Activated naive CD8-positive, alpha-beta T cell treated with anti-CD3 and anti-CD28 coated beads for 36 hours (primary cell): ENCODE measurements at places on chromosomes 1 and 21. TPM values are rescaled to one million over a fixed set of nuclear protein-coding genes. Genes with fewer than 3 reads are reported as not detected.

The LRRC39 gene
- 0.72 TPM for total RNA-seq

- peaks cover 58% of the 10 kb centered on the region for H3K27me3 ChIP-seq
- peaks cover 30% of the 10 kb centered on the region for H3K4me1 ChIP-seq
- H3K4me3 ChIP-seq: peak overlapping the region; percentile 46
- H3K36me3 ChIP-seq: peaks cover 7% of the 10 kb centered on the region
- H3K27ac ChIP-seq: peak overlapping the region; percentile 86
- DNase-seq: no peak
These were observed 7.2 kb downstream of the CNIH3 start for GRCh38 chr1:224623310-224623714.

- no peaks in the 10 kb centered on the region for H3K36me3 ChIP-seq
- H3K27ac ChIP-seq: no peak overlapping the region
- no peaks in the 10 kb centered on the region for H3K4me1 ChIP-seq
These were observed 52.1 kb upstream of the SEC16B start for GRCh38 chr1:178021950-178022349.

- no peak for DNase-seq
- peak overlapping the region; percentile 50 for H3K4me3 ChIP-seq
- H3K36me3 ChIP-seq: peaks cover 13% of the 10 kb centered on the region
- H3K4me1 ChIP-seq: peaks cover 16% of the 10 kb centered on the region
- no peaks in the 10 kb centered on the region for H3K27me3 ChIP-seq
These were observed 161.6 kb downstream of the CHRM3 start for GRCh38 chr1:239547987-239548386.

GRCh38 chr21:42737951-42738590, 84.7 kb downstream of the PDE9A start:
- peaks cover 37% of the 10 kb centered on the region for H3K4me1 ChIP-seq
- H3K36me3 ChIP-seq: no peaks in the 10 kb centered on the region
- no peaks in the 10 kb centered on the region for H3K27me3 ChIP-seq
- peak overlapping the region; percentile 64 for H3K4me3 ChIP-seq

The RNU1-1 gene
- total RNA-seq: 874 TPM

DNA sequence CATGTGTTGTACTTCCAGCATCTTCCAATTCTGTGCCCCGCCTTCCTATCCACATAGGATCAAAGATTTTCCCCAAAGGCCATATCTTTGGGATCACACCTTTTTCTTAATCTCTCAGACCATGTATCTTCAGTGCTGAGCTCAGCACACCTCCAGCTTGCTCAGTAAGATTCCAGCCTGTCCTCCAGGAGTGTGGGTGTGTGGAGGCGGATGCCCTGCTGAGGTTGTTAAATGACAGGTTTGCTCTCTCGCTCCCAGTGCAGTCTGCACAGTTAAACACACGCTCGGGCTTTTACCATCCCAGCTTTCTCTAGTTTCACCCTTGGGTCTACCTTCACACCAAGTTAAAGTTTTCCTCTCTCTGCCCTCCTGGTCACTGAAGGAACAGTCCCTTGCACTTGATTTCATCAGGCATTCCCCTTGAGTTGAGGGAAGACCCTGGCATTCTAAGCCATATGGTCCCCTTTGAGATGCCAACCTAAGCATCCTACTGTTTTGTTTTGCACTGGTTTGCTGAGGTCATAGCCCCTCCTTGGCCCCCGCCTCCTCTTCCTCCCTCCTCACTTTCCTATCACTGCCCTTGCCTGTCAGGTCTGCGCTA, 13.7 kb downstream of the MYOG start:
- H3K36me3 ChIP-seq: peaks cover 15% of the 10 kb centered on the region
- peaks cover 3% of the 10 kb centered on the region for H3K4me1 ChIP-seq
- no peak overlapping the region for H3K27ac ChIP-seq
- DNase-seq: no peak

DNA sequence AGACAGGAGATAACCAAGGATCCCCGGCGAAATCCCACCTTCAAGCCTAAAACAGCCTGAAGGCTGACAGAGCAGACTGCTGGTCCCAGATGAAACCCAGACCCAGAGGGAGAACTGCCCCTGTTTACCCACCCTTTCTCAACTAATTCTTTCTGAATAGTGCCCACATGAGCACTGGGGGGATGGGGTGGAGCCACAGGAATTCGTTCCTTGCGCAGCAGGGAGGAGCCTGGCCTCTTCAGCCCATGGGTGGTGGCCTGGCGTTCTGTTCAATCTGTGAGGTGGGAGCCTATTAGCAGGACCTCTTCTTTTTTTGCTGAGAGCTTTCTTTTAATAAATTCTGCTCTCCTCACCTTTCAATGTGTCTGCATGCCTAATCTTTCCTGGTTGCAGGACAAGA, 6.6 kb upstream of the AK5 start:
- H3K27me3 ChIP-seq: no peaks in the 10 kb centered on the region
- no peak overlapping the region for H3K27ac ChIP-seq
- DNase-seq: no peak
- H3K4me1 ChIP-seq: peaks cover 16% of the 10 kb centered on the region
- no peaks in the 10 kb centered on the region for H3K36me3 ChIP-seq
- no peak overlapping the region for H3K4me3 ChIP-seq

- DNase-seq: no peak
- no peak overlapping the region for H3K4me3 ChIP-seq
- no peaks in the 10 kb centered on the region for H3K4me1 ChIP-seq
- no peaks in the 10 kb centered on the region for H3K27me3 ChIP-seq
- H3K27ac ChIP-seq: no peak overlapping the region
- H3K36me3 ChIP-seq: no peaks in the 10 kb centered on the region
These were observed 88.2 kb downstream of the PSMG1 start for GRCh38 chr21:39094847-39095579.

- H3K4me1 ChIP-seq: no peaks in the 10 kb centered on the region
- H3K27ac ChIP-seq: no peak overlapping the region
- no peak overlapping the region for H3K4me3 ChIP-seq
- peaks cover 86% of the 10 kb centered on the region for H3K36me3 ChIP-seq
- DNase-seq: no peak
- H3K27me3 ChIP-seq: no peaks in the 10 kb centered on the region
These were observed 47.9 kb downstream of the SERBP1 start for GRCh38 chr1:67382292-67382691.

GRCh38 chr1:111141245-111142220, 1.5 kb downstream of the CEPT1 start:
- H3K27ac ChIP-seq: peak overlapping the region; percentile 58
- no peak for DNase-seq
- H3K36me3 ChIP-seq: peaks cover 16% of the 10 kb centered on the region
- H3K4me3 ChIP-seq: peak overlapping the region; percentile 94

GRCh38 chr1:39335216-39335615, 130.7 kb downstream of the MACF1 start:
- H3K27ac ChIP-seq: no peak overlapping the region
- DNase-seq: no peak
- H3K27me3 ChIP-seq: no peaks in the 10 kb centered on the region
- no peaks in the 10 kb centered on the region for H3K4me1 ChIP-seq
- H3K4me3 ChIP-seq: no peak overlapping the region

The SLAMF8 gene
- total RNA-seq: 1.3 TPM

GRCh38 chr1:47403321-47403910, 12.7 kb upstream of the FOXE3 start:
- no peak overlapping the region for H3K4me3 ChIP-seq
- no peak overlapping the region for H3K27ac ChIP-seq
- no peaks in the 10 kb centered on the region for H3K36me3 ChIP-seq
- no peak for DNase-seq
- peaks cover 17% of the 10 kb centered on the region for H3K27me3 ChIP-seq
- no peaks in the 10 kb centered on the region for H3K4me1 ChIP-seq

The LELP1 gene
- total RNA-seq: not detected

DNA sequence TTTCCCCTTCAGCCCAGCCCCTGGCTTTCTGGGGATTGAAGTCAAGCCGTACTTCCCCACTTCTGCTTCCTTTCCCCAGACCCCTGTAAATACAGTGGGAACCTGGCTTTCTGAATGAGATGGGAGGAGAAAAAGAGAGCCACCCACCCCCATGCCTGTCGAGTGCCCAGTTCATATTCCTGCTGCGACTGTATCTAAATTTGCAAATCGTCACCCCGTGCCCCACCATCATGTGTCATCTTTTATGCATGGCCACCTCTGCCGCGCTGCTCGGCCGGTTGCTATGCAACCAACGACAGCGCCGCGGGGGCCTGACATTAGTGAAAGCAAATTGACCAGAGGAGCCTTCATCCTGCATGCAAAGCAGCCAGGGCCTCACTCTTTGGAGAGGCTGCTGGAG, 143.0 kb downstream of the ELAVL4 start:
- H3K27ac ChIP-seq: no peak overlapping the region
- no peak overlapping the region for H3K4me3 ChIP-seq
- no peaks in the 10 kb centered on the region for H3K36me3 ChIP-seq

- peaks cover 23% of the 10 kb centered on the region for H3K4me1 ChIP-seq
- no peak for DNase-seq
- H3K27me3 ChIP-seq: no peaks in the 10 kb centered on the region
- peaks cover 3% of the 10 kb centered on the region for H3K36me3 ChIP-seq
- peak overlapping the region; percentile 93 for H3K4me3 ChIP-seq
- peak overlapping the region; percentile 87 for H3K27ac ChIP-seq
These were observed 767 bp downstream of the PDIK1L start for GRCh38 chr1:26112407-26112775.

The PHGDH gene
- 292 TPM for total RNA-seq
